ENCODE measurements at places on chromosomes 16 and 17.

GRCh38 chr16:15970202-15970601 is 20.8 kb downstream of the ABCC1 start:
- DNase-seq = no peak

DNA sequence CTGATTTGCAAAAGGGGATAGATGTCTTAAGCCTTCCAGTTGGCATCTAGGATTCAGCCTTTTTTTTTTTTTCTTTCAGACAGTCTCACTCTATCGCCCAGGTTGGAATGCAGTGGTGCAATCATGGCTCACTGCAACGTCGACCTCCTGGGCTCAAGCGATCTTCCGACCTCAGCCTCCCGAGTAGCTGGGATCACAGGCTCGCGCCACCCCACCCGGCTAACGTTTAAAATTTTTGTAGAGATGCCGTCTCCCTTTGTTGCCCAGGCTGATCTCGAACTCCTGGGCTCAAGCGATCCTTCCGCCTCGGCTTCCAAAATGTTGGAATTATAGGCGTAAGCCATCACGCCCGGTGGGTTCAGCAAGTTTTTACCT is 571 bp upstream of the CCP110 start:
- no peak for DNase-seq

DNA sequence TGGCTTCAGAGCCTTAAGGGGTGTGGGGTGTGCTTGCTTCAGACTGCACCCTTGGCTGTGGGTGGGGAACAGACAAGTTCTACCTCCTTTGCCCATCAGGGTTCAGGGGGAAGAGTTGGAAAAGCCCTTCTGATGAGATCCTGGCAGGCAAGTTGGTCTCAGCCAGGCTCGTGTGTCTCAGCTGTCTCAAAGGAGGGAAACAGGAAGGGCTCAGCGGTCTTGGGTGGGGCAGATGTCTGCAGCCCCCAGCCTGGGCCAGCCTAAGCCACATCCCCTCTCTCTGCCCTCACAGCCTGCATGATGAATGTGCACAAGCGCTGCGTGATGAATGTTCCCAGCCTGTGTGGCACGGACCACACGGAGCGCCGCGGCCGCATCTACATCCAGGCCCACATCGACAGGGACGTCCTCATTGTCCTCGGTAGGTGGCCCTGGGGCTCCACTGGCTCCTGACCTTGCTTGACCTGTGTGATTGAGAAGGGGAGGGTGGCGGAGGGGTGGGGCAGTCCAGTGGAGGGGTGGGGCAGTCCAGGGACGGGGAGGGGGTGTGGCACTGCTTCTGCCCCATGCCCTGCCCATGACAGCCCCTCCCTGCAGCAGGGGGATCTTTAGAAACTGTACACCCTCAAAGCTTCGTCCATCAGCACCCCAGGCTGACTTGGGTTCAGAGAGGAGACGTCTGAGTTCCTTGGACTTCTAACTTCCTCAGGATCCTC is 199.5 kb downstream of the PRKCB start:
- no peak for DNase-seq

GRCh38 chr16:48501516-48502377 is 108.2 kb downstream of the N4BP1 start:
- no peak for DNase-seq

DNA sequence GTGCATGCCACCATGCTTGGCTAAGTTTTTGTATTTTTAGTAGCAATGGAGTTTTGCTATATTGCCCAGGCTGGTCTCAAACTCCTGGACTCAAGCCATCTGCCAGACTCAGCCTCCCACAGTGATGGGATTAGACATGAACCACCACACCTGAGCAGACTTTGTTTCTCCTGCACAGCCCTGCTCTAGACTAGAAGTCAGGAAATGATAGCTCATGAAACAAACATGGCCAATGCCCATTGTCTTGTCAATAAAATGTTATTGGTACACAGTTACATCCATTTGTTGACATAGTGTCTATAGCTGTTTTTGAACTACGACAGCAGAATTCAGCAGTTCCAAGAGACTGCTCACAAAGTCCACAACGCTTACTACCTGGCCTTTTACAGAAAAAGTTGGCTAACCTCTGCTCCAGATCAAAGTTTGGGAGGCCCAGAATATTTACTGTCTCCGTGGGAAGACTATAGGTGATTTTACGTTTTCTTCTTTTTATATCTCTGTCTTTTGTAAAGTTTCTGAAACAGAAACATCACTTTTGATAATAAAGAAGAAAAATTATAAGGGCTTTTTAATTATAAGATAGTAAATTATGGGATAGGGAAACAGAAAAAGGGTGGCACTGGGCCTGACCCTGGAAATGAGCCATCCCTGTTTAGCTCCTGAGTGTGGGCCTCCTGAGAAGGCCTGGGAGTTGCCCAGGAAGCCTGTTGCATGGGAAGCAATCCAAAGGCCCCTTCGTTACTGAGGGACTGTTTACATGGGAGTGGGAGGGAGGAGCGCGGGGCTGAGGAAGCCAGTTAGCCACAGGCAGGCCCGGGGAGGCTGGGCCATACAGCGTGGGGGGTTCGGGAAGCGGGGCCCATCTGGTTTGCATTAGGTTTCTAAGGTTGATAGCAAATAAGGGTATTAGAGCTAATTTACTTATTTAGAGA is 201.5 kb downstream of the IRF8 start:
- DNase-seq = no peak

- no peak for DNase-seq
Measured at GRCh38 chr16:19484096-19484495, 37.8 kb downstream of the GDE1 start.

GRCh38 chr16:30838876-30839471 is 52.0 kb upstream of the ZNF629 start:
- no peak for DNase-seq

GRCh38 chr16:79838496-79839259 is 238.1 kb upstream of the MAF start:
- DNase-seq = no peak

- peak; percentile 77 for DNase-seq
Measured at GRCh38 chr17:63911657-63912100, 621 bp upstream of the CSHL1 start.

DNA sequence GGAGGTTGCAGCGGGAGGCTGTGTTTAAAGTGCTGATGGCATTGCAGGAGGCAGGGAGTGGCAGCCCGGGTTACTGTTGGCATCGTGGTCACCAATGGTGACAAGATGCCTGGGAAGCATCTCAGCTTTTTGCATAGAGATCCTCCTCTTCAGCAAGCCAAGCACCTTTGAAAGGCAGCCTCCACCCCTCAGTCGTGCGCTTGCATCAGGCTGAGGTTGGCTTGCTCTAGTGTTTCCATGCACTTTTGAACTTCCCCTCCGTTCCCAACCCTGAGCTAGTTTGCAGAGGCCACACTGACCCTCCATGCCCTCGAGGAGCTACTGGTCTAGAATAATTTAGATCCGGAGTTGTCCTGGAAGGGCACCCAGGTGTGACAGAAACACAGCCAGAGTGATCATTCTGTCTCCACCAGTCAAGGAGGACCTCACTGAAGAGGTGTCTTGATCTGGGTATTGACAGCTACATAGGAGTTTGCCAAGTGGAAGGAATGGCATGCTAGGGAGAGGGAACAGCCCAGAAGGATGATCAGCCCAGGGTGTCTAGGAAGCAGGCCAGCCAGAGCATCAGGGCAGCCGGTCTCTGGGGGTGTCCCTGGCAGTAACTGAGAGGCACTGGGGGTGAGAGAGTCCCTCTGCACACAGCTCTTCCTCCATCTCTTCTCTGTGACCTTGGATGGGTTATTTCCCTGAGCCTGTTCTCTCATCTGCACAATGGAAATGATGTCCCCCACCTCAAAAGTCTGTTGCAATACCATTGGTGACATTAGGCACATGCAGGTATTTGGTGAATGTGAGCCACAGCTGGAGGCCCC is 7.7 kb downstream of the BEAN1 start:
- DNase-seq = no peak

GRCh38 chr17:79942591-79943346 is 92.9 kb downstream of the TBC1D16 start:
- peak; percentile 20 for DNase-seq

DNA sequence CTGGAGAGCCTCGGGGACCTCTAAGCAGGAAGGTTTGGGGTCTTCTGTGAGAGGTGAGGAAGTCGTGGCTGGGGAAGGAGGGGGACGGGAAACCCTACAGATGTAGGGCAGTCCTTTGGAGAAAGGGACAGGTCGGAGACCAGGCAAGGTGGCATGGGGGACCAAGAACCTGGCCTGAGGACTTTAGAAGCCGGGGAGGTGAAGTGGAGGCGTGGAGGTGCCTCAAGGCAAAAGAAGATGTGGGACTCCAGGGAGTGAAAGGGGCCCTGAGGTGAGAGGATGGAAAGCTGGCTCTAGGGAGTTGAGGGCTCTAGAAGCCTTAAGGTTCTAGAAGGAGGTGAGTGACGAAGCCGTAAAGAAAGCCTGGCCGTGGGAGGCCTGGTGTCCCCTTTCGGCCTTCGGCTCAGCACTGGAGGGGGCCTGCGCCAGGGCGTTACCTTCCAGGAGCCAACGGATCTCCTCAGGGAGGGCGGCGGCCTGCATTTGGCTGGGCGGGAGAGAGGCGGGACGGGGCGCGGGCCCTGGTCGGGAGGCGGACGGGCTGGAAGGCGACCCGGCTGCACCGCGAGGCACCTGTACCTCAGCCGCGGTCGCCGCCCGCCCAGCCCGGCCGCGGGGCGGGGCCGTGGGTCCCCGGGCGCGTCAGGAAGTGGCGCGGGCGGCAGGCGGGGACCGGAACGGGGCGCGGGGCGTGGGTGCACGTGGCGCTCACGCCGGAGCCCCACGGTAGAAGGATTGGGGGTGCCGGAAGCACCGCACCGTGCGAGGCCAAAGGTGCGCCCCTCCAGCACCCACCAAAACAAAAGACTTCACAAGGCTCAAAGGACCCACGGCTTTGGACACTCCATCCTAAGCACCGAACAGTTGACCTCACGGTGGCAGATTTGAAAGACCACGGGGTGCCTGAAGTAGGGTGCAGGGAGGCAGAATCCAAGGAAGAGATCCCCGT is at the start of gene SKAP1:
TSS of gene SKAP1 (minus strand) at position 577 of the 949 bp plus-strand sequence.
- DNase-seq = peak; percentile 77

GRCh38 chr16:86966777-86967176 is 350.4 kb downstream of the C16orf95 start:
- no peak for DNase-seq

Measured in stimulated activated CD4-positive, alpha-beta T cell treated with anti-CD3 and anti-CD28 coated beads, Interleukin-2, amount 100 ng/mL, for 24 hours (primary cell).